ENCODE measurements at places on chromosomes 5 and 9.

DNA sequence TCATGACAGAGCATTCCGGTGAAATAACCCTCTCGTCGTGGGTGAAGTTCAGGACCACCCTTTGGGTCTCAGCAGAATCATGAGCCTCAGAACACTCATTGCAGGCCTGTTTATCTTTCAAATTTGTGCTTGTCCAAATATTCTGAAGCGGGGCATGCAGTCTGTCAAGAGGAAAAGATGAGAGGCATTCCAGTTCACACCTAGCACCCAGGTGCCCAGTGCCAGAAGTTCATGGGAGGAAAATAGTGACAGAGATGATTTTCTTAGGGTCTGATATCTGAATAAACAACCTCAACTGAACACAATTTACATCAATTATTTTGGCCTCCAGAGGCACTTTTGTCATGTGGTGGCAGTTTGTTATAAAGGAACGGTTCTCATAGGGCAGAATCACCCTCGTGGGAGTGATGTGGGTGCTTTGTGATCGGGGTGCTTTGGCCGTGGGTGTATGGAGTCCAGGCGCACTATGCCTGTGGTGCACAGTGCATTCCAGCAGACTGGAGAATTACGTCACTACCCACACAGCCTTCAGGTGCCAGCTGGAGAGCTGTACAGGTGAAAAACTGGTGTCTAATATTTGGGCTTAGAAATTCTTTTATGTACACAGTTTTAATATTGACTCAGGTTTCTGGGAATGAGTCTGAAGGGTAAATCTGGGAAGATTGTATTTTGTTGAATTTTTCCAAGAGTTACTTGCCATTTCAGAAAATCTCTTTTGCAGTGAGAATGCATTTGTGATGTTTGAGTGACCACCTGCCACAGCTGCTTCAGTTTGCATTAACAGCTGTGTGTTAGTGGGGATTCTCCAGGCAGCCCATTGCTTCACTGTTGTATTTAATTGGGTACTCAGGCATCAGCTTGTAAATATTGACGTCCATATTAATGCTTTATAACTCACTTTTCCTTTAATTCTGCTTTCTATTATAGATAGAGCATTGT, 289.3 kb downstream of the FANCC start:
- DNase-seq = no peak

GRCh38 chr5:158819840-158820620, 279.7 kb downstream of the EBF1 start:
- DNase-seq = no peak

DNA sequence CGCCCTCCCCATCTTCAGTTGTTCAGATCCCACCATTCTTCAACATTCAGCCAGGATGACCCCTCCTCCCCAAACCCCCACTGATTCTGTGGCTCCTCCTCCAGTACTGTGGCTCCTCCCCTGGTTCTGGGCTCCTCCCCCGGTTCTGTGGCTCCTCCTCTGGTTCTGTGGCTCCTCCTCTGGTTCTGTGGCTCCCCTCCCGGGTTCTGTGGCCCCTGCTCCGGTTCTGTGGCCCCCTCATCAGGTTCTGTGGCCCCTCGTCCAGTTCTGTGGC, 32.8 kb downstream of the C5orf15 start:
- no peak for DNase-seq

DNA sequence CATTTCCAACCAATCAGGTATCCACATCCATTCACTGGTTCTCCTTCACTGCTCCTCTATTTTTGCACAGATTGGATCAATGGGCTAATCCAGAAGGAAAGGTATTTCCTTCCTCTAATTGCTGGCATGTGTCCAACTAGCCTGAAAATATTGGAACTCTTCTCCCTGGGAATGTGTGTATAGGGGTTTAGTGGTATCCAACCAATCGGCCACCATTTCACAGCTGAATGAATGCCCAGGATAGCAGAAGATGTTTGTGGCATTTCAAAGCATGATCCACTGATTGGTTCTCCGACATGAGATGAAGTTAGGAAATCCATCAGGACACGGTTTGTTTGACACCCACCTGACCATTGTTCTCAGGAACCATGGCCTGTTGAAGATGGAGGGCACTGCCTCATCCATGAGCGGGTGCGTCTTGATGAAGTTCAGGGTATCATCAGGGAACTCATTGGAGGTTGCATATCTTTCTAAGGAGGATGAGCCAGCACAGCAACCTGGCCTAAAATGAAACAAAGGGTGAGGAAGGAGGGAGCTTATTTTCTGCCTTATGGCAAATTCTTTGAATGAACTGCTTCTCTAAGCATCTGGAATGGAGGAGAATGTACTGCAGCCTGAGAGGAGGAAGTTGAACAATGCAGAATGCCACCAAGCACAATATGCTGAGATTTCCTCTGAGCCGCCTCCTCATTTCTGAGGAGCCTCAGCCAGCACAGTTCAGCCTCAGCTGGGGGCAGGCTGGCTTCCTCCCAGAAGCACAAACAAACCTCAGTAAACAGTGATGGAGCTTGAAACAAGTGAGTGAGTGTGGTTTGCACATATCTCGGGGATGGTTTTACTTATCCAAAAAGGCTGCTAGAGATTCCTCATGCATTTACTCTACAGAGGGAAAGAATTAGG, 94.6 kb downstream of the SEMA6A start:
- no peak for DNase-seq

DNA sequence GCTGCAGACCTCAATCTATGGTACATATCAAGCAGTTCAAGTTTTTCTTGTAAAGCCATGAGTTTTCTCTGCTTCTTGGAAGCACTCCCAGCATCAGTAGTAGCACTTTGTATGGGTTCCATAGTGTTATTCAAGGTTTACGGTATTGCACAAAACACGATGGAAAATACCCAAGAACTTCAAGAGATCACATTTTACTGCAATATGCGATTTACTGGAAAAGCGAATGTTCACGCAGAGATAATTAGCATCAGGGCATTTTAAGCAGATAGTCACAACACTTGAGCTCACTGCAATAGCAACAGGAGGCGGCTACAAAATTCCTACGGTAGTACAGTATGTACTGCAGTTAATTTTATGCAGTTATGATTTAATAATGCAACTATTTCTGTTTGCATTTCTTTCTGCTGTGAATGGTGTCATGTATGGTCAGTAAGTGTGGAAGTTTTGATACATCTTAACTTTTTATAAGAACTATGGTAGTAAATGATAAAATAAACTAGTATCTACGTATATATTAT, 200.8 kb downstream of the SMARCA2 start:
- DNase-seq = no peak

All from stimulated activated CD4-positive, alpha-beta T cell treated with anti-CD3 and anti-CD28 coated beads, Interleukin-1b, Interleukin-23, amount 100 ng/mL, for 1 hour (primary cell).